ENCODE measurements at places on chromosomes 11 and 22.

- no peak for DNase-seq
Observed at GRCh38 chr11:121337740-121338272, 45.2 kb downstream of the SC5D start.

- no peak for DNase-seq
Observed at GRCh38 chr11:126319374-126319740, 15.5 kb downstream of the DCPS start.

DNA sequence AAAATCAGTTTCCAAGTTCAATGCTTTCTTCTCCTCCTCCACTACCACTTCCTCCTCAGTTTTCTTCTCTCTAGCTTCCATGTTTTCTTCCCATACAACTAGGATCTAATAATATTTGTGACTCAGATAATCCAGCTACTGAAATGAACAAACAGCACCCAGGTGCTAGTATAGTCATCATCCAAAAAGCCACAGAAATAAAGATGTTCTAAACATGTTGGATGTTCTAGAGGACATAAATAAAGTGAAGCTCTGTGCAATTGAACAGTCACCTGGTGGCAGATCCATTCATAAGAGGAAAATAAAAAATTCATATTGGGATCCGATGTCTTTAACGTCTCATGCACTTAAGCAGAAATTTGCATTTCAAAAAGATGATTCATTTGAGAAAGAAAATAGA is 142.8 kb downstream of the ENTHD1 start:
- no peak for DNase-seq

- peak; percentile 76 for DNase-seq
Observed at GRCh38 chr22:46845296-46846149, 83.1 kb downstream of the TBC1D22A start.

DNA sequence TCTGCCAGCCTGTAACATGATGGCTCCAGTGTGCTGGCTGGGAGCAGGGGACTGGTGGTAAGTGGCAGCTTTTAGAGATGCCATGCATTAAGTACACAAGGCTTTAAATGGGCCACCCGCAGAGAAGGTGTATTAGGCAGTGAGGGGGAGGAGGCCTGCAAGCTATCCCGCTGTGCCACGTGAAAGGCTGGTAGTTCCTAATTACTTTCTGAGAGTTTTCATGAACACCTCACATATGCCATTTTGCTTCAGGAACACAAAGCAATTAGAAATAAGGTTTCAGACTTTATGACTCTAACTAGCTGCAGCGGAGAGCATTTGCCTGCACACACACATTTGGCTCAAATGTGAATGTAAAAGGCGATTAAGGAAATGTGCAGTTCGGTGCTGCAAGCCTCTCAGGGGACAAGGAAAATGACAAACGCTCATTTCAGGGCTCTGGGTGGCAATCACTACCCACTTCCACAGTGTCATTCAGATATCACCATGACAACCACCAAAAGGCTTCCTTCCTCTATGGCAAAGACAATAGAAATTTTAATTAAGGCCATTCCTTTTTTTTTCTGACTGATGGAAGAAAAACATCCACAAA is 116.6 kb downstream of the PLEKHA7 start:
- DNase-seq = peak; percentile 51

DNA sequence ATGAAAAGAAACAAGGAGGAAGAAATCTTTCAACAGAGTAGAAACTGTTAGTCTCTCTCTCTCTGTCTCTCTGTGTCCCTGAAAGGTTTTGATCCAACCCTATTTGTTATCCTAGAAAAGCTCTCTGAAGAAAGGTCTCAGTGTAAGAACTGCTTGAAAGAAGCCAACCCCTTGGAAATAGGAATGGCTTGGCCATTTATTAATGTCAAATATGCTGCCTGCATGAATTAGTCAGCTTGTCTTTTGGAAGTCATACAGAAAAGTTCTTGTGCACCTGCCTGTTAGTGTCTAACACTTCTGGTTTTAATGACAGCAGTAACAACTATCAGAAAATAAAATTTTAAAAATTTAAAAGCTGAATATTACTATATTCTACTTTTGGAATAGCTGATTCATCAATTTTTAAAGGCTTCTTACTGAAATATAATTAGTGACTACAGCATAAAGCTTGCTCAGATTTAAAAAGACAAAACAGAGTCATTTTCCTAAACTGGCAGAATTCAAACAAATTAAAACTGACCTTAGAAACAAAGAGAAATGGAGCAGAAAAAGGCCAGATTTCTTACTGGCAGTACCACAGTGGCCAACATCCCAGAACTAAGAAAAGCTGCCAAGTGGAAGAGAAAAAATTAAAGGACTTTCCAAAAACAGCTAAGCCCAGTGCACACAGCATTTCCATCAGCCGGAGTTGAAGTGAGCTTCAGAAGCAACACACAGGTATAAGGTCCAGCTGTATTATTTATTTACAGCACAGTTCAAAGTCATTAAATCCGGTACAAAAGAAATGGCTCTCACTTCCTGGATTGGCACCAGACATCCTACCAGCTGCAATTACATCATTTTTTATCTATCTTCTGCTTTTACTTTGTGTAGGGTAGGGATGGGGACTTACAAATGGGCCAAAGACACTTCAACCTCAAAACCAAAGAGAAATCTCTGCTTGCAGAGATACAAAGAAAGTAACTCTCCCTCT is 76.3 kb downstream of the PRCP start:
- DNase-seq = peak; percentile 27

DNA sequence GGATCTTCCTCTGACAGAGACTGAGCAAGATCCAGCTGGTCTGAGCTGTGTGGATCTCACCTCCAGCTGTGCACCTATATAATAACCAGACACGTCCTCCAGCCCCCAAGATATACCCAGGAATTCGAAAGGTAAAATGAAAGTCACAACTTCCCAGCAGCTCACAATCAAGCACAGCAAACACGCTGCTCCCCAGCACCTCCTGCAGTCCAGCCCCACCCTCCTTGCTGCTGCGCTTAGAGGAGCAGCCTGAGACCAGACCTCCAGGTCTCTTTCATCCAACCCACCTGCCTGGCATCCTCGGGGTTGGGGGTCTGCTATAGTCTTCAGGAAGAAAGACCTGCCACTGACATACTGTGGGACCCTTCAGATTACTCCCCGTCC is 3.0 kb upstream of the APOL4 start:
- no peak for DNase-seq

DNA sequence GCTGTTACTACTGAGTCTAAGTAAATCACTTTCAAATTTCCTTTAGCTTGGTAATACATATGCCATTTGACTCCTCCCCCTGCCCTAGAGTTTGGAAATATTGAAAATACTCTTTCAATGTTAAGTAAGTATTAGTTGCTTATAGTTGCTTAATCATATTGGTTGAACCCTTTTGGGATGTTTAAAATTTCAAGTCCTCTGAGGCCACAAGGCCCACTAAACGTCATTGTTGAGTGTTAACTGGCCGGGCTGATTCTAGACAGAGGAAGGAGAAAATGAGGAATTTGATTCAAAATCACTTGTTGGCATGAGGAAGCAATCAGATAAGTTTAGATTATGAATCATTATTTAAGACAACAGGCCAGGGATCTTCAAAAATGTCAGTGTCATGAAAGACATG is 8.5 kb downstream of the NAV2 start:
- no peak for DNase-seq

DNA sequence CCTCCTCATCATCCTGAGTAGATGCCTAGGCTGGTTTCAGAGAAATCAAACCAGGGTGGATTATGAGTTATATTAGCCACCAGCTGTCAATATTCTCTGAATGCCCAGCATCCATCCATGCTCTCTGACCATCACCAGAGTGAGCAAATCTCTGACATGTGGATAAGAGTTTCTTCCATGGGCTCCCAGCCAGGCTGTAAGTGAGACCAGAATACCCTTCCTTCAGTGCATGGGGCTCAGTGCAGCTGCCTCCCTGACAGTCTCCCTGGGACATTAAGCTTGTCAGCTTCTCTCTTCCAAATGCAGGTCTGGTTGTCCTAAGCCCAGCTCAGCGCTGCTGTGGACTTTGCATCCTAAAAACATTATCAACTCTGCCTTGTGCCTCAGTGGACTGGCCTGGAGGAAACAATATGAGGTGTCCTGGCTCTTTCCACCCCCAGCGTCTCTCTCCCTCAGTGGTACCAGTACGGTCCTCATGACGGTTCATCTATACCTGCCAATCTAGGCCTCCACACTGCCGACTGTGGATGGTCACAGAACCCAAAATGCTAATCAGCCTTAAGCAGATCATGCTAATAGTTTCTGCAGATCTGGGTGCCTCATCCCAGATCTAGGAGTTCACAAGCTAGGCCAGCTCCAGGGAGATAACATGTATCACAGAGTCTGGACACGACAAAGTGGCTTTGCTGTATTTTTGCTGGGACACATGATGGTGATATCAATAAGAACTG is 41.6 kb upstream of the PRAME start:
- DNase-seq = no peak

- no peak for DNase-seq
Observed at GRCh38 chr11:6303661-6304060, 16.6 kb downstream of the CAVIN3 start.

DNA sequence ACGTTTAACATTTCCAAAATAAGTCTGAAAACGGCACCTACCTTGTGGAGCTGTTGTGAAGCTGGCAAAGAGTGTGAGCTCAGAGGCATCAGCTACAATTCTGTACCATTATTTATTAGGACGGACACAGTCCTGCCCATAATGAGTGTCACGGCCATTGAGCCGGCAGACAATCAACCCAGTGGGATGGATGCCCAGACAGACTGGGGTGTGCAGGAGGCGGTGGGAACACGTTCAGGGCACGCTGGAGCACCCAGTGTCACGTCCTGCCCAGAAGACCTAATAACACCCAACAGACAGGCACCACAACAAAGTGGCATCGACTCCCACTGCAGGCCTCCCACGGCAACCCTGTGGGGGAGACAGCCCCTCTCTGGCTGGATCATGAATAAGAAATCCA is 34.5 kb downstream of the TPST2 start:
- DNase-seq = no peak

DNA sequence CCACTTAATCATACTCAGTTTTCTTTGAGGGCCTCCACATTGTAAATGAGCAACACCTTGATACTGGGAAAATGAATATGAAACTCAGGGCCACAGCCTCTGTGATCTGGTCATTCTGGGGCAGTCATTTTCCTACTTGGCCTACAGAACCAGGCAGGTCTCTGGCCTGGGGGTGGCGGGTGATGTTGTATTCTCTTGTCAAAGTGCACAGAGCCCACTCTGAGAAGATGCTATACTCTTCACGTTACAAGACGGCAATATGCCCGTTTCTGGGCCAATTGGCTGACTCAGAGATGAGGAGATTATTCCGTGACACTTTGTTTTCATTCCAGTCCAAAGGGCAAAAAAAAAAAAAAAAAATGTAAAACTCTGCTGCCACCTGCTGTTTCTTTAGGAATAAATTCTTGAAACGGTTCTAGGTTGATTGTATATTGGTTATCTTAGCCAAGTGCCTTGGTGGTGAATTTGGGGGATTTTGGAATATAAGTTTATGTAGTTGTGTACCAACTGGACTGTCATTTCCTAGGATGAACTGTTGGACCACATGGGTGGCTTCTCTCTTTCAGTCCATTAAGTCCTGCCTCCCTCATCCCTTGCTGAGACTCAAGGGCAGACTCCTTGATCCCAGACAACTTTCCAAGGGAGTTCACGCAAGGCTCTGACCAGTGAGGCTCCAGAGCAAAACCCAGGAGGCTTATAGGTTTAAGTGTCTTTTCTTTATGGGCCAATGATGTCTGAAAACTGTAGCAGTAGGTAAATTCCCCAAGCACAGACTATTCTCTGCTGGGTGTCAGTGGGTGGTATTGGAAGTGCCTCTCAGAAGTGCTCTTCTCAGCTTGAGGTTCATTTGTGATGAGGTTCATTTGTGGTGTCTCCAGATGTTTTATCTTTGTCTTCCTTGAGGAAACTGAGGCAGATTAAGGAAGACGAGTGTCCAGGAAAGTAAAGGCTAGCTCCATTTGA is 18.2 kb downstream of the ADM start:
- DNase-seq = peak; percentile 92

GRCh38 chr11:107856180-107856980 is 2.2 kb downstream of the SLC35F2 start:
- DNase-seq = no peak

DNA sequence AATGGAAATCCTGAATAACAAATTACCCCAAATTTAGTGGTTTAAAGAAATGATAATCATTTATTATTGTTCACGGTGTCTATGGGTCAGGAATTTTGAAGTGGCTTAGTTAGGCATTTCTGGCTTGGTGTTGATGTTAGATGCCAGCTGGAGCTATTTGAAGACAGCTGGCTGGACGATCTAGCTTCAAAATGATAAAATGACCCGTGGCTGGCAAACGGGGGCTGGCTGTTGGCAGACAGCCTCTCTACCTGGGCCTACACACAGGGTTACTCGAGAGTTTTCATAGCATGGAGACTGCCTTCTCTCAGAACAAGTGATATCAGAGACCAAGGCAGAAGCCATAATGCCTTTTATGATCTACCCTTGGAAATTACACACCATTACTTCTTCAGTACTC is 285.2 kb downstream of the METTL15 start:
- no peak for DNase-seq

DNA sequence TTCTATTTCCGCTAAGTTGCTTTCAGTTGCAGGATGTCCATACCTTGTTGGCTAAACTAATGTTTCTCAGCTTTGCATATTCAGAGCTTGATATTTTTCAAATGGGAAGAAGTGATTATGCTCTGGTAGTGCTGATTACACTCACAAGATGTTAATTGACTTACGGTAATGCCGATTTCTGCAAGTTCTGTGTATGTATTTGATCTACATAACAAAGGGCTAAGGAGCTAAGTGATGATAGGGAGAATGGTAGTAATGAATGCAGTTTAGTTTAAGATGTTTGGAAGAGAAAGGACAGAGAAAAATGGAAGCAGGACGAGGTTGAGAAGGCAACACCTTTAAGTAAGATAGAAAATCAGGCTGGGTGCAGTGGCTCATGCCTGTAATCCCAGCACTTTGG is 61.4 kb downstream of the FAM83F start:
- no peak for DNase-seq

GRCh38 chr11:133896642-133897330 is 51.5 kb upstream of the SPATA19 start:
- DNase-seq = no peak

DNA sequence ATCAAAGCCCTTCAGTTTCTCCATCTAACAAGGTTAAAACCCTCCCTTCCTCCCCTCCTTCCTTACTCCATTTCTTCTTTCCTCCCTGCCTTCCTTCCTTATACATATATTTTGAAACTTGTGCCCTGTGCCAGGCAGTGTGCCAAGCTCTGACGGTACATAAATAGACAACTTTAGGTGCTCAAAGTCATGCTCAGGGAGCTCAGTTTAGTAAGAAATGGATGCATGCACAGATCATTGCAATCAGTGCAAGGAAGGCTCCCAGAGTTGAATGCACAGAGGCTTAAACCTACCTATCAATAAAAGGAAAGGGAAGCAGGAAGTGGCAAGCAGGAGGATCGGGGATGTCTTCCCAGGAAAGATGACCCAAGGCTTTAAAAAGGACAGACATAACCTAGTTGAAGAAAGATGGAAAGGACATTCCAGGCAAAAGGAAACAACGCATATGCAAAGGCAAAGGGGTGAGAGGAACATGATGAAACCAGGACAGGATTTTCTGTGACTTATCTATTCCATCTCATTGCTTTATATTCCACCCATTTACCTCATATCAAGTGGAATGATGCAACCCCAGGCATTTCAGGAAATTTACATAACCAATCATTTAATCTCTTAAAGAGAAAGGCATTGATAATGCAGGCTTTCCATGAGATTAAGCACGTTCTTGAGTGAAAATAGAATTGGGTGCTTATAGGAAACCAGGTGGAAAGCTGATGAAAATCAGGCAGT is 13.2 kb downstream of the FZD4 start:
- peak; percentile 48 for DNase-seq

GRCh38 chr11:62592146-62592815 is 958 bp upstream of the TUT1 start:
- no peak for DNase-seq

GRCh38 chr22:38069372-38070249 is 12.4 kb downstream of the PICK1 start:
- peak; percentile 25 for DNase-seq

GRCh38 chr11:28132548-28132947 is 24.4 kb downstream of the METTL15 start:
- DNase-seq = no peak
